ENCODE measurements at places on chromosomes 2 and 18.
A peak's percentile ranks its signal among the peaks of the same experiment; 100 is the strongest.

DNA sequence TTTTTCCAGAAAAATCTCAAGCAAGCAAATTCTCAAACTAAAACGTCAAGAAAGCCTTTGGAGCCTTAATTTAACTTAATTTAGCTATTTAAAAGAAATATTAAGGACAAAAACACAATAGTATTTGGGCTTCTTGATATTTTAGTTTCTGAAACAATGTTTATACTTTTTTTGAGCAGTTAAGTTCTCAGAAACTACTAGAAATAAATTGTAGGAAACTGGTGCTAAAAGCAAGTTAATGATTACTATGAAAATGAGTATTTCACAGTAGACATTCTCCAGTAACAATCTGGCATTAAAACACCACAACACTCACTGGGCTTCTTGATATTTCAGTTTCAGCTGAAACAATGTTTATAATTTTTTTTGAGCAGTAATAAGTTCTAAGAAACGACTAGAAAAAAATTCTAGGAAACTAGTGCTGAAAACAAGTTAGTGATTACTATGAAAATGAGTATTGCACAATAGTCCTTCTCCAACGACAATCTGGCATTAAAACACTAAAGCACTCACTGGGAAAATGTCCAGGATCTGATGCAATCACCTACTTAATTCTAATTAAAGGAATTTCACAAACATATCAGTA, 45.1 kb downstream of the TRAK2 start:
- no peak for DNase-seq

- no peak for DNase-seq
Measured at GRCh38 chr2:10188211-10188610, 65.7 kb downstream of the RRM2 start.

GRCh38 chr2:128309280-128310093, 9.2 kb downstream of the HS6ST1 start:
- peak; percentile 10 for DNase-seq

- no peak for DNase-seq
Measured at GRCh38 chr2:44004735-44005602, 9.2 kb upstream of the LRPPRC start.

DNA sequence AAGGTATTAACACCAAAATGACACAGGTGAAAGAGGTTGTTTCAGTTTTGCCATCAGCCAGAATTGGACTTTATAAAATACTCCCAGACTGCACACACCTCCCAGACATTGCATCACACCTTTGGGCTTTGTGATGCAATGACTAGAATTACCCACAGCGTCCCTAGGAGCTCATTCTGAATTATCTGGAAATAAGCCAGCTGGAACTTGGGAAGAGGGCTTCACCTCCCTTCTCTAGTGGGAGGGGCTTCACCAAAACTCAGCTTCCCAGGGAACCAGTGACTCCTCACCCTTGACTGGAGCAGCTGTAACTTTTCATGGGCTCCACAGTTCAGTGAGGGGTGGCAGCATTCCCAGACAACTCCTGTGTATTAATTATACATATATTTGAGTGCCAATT, 83.1 kb upstream of the BZW1 start:
- DNase-seq, result no peak

- no peak for DNase-seq
Measured at GRCh38 chr2:15278296-15278695, 282.8 kb downstream of the NBAS start.

DNA sequence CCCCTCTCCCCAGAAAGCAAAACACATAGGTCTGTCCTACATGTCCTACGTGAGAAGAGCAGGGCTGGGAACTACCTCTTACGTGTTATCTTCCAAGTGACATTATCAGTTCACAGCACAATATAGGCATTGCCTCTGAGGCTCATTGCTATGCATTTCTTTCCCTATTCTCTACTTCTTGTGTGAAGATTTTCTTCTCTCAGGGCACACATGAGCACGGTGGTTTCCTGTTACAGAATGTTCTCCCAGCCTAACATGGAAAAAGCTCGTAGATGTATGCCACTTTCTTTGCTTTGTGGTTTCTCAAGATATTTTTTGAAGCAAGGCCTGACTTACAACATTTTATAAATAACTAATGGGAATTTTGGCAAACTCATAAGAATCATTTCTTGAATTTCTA, 19.4 kb upstream of the DSC3 start:
- no peak for DNase-seq

- DNase-seq, result no peak
Measured at GRCh38 chr2:121777699-121778058, 22.2 kb downstream of the TSN start.

DNA sequence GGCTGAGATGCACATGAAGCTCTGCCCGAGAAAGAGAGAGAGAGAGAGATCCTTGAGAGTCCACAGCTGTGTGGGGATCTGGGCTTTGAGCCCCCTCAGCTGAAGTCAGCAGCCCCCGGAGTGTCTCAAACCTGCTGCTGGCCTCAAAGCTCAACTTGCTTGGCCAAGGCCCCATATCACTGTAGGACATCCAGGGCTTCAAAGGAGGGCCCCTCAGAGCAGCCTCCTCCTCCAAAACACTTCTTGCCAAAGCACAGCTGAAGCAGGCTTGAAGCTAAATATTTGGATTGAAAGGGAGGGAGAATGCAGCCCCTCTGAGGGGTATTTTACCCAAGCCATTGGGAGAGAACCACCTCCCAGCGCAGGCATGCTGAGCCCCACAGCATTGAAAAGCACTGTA, 357.6 kb downstream of the OSR1 start:
- no peak for DNase-seq

GRCh38 chr2:98664323-98664722, 55.9 kb downstream of the UNC50 start:
- no peak for DNase-seq

- DNase-seq, result no peak
Measured at GRCh38 chr2:215794829-215795546, 218.4 kb downstream of the MREG start.

- no peak for DNase-seq
Measured at GRCh38 chr2:179884193-179884592, 22.8 kb upstream of the ZNF385B start.

DNA sequence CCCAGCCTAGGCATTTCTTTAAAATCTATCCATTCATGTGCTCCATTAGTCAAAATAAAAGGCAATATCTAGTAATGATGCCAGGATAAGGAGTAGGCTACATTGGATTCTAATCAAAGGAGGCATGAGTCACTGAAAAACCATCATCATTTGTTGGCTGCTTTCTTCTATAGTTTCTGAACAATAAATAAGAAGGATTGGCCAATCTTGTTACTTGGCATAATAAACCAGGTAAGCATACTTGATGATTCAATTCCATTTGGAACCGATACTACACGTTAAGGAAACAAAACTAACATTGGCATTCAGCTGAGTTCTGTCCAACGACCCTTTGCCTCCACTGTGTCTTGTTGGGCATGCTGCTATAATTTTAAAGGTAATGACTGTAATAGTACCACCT, 27.2 kb downstream of the ATP8B1 start:
- no peak for DNase-seq

DNA sequence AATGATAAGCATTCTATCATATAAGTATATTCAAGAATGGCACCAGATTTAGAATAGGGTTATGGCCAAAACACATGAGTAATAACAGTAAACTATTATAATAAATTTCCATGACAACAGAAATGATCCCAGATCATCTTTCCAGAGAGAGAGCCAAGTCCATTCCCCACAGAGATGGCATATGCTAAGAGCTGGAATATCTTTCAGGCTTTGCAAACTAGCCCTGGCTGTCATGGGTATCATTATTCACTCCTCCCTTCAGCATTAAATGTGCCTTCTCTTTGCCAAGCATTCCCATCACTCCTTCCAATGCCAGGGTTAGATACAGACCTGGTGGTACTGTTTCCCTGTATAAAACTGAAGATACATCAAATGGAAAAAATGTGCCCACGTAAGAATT, 10.9 kb downstream of the FEZ2 start:
- DNase-seq, result no peak

DNA sequence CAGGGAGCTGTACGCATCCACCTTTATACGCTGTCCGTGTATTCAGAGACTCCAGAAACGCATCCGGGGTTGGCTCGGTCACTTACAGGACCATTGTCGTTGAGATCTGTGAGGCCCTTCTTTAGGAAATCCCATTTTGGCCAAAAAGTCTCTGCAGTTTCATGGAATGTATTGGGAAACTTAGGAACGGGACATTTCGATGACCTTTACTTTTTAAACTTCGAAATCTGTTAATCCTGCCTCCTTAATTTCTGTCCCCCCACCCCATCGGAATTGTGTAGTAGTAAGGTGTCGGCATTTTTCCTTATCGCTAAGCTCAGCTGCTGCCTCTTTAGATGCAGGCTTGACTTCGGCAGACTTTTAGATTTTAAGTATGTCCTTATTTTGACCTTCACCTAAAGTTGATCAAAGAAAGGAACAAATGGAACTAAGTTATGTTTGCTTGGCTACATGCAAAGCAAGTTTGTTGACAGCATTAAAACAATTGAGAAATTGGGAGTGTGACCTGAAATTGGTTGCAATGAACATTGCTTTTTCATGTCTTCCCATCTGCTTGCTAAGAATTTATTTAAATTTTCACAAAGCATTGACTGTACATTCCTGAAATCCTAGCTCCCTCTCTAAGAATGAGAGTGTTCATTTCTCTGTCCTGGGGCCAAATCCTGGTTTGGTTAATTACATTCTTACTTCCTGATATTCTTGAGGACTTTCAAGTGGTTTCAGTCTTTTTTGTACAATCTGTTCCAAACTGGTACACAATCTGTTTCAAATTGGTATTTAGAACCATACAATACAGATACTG, 884 bp upstream of the RAPH1 start:
- no peak for DNase-seq

- DNase-seq, result no peak
Measured at GRCh38 chr2:222806526-222807137, 54.2 kb upstream of the ACSL3 start.

DNA sequence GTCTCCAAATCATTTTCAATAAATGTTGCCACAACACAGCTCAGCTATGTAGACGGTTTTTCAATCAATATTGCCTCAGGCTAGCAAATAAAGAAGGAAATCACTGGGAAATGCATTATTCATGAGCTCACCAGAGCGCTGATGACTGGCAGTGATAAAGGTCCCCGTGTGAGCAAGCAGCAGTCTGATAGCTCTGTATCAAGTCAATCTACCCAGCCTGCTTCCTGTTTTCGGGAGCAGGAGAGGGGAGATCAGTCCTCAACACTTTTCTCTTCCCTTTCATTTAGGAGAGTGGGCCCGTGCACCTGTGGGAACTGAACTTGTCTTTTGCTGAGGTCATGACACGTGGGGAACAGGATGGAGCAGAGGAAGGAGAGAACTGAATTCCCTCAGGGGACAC, 253.9 kb upstream of the SIX2 start:
- no peak for DNase-seq

DNA sequence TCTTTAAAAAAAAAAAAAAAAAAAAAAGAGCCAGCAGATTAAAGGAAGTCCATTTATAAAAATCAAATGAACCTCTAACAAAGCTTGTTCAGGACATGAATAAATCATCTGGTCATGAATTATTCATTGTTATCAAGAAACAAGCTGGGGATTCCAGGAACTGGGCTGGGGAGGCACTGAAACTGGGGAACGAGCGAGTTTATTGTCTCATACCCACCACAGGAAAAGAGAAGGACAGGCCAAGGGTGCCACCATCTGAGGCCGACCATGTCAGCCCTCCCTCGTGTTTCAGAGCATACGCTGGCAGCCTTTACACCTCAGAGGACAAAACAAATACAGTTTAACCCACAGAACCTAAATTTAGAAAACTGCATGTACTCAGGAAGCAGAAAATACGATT, 164.2 kb downstream of the VWC2L start:
- no peak for DNase-seq

- DNase-seq, result no peak
Measured at GRCh38 chr2:132438691-132439090, 22.1 kb downstream of the GPR39 start.

DNA sequence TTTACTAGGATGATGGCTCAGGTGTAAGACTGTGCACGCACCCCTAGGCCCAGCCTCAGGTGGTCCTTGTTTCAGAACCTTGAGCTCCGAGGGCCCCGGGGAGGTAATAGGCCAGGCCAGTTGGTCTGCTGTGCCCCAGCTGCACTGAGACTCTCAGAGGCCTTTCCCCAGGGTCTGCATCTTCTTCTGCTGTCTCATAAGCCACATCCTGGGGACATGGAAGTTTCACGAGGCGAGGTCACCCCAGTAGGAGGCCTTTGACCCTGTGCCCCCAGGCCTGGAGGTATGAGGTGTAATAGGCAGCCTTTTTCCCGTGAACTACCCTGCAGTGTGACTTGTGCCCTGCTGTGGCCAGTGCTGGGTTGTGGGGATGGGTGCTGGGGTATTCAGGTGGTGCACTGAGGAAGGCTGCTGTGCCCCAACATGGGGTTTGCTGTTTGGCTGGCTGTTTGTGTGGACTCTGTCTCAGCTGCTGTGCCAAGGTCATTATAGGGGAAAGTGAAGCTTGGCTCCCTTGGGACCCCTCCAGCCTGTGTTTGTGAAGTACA, 6.9 kb downstream of the OXER1 start:
- DNase-seq, result no peak

DNA sequence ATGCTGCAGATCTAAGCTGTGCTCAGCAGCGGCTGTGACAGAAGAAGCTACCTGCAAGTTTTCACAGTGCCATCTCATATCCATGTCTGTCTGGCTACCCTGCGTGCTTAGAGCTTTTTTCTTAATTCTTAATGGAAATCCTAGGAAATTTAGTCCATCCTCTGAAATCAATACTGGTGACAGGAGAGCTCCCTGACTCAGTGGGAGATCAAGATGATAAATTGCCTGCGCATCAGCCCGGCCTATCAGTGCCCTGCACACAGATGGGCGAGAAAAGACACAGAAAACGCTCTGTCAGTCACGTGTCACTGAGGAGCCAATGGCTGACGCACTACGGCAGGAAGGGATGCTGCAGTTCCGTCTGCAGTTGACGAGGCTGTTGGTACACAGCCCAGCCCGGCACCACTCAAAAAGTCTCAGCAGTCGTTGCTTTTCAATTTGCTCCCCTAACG, 819.6 kb upstream of the FSHR start:
- DNase-seq, result peak; percentile 44

DNA sequence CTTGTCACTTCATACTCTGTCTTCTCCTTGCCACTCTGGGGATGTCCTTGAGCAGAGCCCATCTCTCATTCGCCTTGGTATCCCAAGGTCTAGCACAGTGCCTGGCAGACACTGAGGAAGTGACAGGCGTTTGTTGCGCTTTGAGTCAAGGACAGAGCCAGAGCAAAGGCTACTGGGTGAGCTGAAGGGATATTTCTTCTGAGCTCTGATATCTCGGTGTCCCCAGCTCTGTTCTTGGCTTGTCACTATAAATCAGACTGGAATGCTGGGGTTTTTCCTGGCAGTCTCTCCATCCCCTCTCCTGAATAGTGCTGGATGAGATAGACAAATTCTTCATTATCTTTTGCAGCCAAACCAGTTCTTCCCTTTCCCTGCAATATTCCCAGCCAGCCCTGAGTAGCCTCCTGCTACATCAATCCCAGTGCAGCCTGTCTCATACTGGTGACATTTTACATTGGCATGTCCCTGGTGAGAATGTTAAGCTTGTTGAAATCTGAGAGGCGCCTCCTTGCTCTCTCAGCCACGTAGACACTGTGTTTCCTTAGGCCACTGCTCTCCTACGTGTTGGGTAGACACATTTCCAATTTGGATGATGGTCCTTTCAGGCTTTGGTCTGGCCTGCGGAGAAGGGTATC, 61.7 kb downstream of the CTIF start:
- DNase-seq, result no peak
